ENCODE measurements at places on chromosomes 4 and X.

- DNase-seq = no peak
Observed at GRCh38 chr4:11069083-11069482, 359.6 kb downstream of the HS3ST1 start.

- DNase-seq = no peak
Observed at GRCh38 chr4:107885865-107886264, 45.5 kb upstream of the CYP2U1 start.

GRCh38 chr4:54539500-54540029 is 118.2 kb upstream of the KIT start:
- peak; percentile 70 for DNase-seq

DNA sequence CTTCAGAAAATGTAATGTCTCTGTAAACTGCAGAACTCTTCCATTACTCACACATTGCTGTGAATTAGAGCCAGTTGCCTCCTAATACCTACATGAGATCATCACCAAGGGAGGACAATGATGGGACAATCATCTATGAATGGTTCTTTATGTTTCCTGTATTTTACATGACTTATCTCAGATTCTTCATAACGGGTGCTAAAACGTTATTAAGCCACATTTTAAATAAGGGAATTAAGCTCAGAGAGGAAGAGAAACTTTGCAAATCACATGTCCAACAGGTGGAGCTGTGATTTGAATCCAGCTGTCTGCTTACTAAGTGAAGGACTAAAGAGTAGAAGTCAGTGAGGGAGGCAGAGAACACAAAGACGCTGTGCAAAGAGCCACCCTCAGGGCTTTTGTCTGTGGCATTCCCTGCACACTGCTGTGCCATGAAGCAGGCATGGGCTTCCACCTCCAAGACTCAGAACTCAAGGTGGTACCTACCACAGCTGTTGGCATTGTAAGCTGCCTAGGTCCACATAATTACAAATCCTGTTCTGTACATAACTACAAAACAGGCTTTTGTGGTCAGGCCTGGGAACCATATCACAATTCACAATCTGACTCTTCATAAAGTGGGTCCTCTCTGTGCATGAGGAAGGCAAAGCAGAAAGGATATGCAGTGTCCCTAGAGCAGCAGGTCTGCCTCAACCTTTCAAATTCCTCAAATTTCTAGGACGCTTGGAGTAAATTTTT is 12.8 kb downstream of the TBC1D9 start:
- no peak for DNase-seq

GRCh38 chr4:108060164-108060563 is 70.5 kb downstream of the HADH start:
- no peak for DNase-seq

DNA sequence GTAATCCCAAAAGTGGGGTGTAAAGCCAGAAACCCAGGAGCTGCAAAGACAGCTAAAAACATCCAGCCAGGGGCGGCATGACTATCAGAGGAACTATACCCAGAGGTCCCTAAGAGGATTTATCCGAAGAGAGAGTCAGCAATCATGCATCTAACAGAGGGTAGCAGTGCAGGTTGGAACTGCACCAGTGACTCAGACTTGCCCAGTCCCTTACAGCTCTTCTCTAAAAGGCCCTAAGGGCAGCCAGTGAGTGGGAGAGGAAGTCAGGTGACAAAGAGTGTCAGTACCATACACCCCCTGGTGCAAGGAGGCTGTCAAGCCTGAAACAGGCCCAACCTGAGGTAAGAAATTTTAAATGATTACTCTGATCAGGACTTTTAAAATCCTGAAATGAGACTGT is 88.1 kb downstream of the CAMK2D start:
- DNase-seq = no peak

DNA sequence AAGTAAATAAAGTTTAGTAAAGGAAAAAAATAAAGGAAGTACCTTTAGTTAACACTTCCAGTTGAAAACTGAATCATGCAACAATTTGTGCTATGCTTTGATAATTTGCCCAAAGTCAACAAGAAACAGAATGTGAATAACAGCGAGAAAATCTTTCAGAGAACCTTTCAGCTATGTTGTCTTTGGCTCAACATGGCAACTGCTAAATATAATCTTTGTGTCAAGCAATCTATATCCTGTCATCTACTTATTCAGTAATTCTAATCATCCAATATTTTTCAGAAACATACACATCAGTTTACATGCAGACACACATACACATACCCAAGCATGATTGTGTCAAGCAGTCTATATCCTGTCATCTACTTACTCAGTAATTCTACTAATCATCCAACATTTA is 136.0 kb upstream of the PABPC4L start:
- no peak for DNase-seq

DNA sequence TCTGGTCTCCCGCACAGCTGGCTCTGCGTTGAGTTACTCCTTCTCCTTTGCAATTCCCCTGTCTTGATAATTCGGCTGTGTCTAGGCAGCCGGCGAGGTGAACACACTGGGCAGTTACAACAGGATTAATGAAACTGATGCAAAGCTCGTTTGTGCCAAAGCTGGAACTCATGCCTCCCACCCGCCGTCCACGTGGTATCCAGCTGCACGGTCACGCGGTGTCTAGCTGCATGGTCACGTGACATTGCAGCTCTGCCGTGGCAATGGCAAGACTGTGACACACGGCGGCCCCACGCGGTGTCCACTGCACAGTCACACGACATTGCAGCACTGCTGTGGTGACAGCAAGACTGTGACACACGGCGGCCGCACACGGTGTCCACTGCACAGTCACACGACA is 31.2 kb upstream of the LRPAP1 start:
- DNase-seq = no peak

GRCh38 chr4:94595880-94596483 is 144.2 kb downstream of the PDLIM5 start:
- DNase-seq = no peak

DNA sequence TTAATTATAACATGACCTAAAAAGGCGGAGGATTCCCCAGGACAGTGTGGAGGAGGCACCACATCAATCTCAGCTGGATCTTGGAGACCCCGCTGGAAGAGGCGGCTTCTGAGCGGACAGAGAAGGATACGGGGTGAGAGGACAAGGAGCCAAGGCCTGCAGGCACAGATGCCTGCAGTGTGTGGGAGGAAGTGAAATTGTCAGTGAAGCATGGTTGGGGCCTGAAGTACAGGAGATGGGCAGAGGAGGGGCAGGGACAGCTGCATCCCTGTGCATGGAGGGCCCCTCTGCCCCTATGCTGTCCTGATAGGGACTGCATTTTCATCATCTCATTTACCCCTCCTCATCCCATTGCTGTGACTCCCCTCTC is 1.7 kb upstream of the SLC2A9 start:
- no peak for DNase-seq

GRCh38 chr4:6938647-6939271 is 29.1 kb downstream of the TBC1D14 start:
- no peak for DNase-seq

- DNase-seq = no peak
Observed at GRCh38 chr4:62288808-62289541, 1088.8 kb downstream of the ADGRL3 start.

DNA sequence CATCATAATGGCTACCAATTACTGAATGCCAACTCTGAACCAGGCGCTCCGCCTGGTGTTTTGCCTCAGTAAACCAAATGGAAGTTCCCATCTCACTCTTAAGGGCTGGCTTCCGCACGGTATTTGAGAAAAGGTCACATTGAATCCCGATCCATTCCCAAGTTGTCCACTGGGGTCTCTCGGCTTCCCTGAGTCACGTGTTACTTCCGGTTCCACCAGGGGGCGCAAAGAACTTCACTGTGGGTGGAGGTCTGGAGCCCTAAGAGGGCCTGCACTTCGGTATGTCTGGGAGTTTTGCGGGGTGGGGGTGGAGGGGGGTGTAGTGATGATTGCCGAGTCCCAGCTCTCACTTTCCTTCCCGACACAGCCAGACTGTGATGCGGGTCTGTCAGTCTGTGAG is 13.4 kb upstream of the NHS start:
- no peak for DNase-seq

- peak; percentile 65 for DNase-seq
Observed at GRCh38 chr4:1198098-1198844, 25.9 kb upstream of the SPON2 start.

DNA sequence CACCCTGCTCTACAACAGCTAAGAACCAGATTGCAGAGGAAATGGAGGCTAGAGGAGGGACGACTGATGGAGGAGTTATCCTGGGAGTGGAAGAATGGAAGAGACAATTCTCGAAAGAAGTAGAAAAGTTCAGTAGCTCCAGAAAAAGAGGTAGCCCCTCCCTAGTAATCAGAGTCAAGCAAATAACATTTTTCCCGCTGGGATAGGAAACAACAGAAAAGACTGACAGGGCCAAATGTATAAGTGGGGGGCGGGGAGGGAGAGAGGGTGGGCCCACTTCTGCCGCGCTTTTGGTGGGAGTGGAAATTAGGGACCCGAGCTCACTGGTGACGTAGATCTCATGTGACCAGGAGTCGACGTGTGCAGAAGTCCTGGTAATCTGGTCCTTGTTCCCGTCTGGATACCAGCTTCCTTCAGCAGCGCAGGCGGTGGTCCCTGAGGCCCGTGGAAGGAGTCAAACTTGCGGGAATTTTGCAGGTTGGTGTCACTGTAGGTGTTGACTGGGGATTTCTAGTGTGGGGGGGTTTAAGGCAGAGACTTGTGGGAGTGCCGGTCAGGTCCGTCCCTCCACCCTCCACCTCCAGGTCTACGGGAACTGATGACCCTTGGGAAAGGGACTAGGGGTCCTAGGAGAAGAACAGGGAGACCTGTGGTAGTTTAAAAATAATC is at the start of gene TCEAL9:
TCEAL9 (plus strand) TSS at position 377 of the 669 bp plus-strand sequence. CDS start 1,179 bp downstream, outside the sequence.
- peak; percentile 84 for DNase-seq

DNA sequence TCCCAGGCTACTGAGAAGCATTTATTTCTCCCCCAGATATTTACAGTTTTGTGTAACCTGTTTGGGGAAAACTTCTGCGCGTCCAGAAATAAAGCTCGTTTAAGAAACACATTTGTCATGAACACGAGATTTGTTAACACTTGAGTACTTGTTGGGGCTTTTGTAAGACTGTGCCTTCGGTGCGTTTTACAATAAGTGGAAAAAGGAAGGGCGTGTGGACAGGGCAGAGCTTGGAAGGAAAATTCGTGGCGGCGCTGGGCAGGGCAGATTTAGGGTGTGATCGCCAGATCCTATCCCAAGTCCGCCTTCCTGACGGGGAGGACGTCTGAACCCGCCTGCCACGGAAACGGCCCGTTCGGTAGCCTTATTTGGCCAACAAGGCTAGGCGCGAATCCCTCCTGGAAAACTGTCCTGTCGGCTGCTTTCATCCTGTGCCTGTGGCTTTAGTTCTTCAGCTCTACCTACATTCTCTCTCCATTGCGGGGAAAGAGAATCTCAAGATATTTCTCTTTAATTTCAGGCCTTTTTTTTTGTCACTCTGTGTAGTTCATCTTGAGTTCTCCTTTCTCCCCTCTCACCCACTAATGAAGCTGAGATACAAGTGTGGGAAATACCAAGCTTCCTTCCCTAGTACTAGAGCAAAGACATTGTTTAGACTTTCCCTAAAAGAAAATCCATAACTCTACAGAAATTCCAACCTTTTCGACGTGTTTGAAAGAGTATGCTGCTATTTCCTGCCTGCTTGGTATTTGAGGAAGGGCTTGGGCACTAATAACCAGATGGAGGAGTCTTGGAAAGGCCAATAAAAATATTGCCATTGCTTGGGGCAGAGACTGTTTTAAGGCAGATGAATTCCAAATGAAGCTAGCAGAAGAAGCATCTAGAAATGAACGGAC is 982 bp downstream of the PDLIM5 start:
- peak; percentile 78 for DNase-seq

- no peak for DNase-seq
Observed at GRCh38 chr4:11418610-11419009, 10.1 kb downstream of the HS3ST1 start.

DNA sequence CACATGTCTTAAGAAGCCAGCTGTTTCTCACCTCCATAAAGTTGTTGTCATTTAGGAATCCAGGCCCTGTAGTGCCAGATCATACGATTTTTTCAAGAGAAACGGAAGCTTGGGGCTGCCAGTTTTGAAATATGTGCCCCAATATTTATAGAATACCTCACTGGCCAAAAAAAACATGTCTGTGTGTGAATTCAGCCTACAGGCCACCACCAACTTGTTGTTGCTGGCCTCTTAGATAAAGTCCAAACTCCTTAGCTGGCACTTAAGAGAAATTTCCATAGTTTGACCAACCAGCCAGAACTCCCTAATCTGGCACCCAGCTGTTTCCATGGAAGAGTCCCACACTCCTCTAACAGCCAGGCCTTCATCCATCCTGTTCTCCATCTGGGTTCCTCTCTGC is 74.1 kb downstream of the WDR19 start:
- DNase-seq = no peak

GRCh38 chr4:10781805-10782204 is 97.2 kb upstream of the CLNK start:
- no peak for DNase-seq

DNA sequence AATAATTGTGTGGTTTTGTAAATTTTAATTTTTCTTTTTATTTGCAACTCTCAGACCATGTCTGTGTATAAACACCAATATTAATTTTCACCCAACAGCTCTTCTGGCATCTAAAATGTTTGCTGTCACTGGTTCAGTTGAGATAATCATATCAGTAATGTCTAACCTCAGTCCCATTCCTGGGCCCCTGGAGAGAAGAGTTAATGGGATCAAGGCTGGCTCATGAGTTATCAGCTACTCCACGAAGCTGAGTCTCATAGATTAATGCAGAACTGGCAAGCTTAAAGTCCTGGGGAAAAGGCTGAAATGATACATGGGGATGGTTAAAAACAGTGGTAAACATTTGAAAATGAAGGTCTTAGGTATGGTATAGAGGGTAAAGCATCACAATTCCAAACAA is 28.4 kb upstream of the TSPAN5 start:
- no peak for DNase-seq

- DNase-seq = no peak
Observed at GRCh38 chrX:12269484-12269883, 131.2 kb downstream of the FRMPD4 start.
